ENCODE measurements at places on chromosomes 2 and 18. TPM values are rescaled to one million over a fixed set of nuclear protein-coding genes. Genes with fewer than 3 reads are reported as not detected.

SEPTIN2 gene
- total RNA-seq: 274 TPM

NPC1 gene
- 146 TPM for total RNA-seq

MDH1 gene
- total RNA-seq: 258 TPM

CHRND gene
- total RNA-seq: not detected

IL36RN gene
- 0.14 TPM for total RNA-seq

TUBA3E gene
- total RNA-seq: 4.6 TPM

ASPRV1 gene
- 0.25 TPM for total RNA-seq

EML4 gene
- 22.6 TPM for total RNA-seq

DOCK10 gene
- 37.1 TPM for total RNA-seq

ABCB11 gene
- total RNA-seq: 0.02 TPM

ACADL gene
- 0.14 TPM for total RNA-seq

NEUROD1 gene
- total RNA-seq: not detected

MTHFD2 gene
- 160 TPM for total RNA-seq

UGT1A7 gene
- 4.8 TPM for total RNA-seq

ABCG8 gene
- not detected for total RNA-seq

CDH2 gene
- 60.1 TPM for total RNA-seq
